ENCODE measurements at places on chromosomes 6 and 20.

- no peak for DNase-seq
Observed at GRCh38 chr20:51494241-51495110, 48.0 kb downstream of the NFATC2 start.

GRCh38 chr6:76004202-76004601 is 68.3 kb downstream of the IMPG1 start:
- no peak for DNase-seq

GRCh38 chr20:4946986-4947385 is 54.3 kb downstream of the SLC23A2 start:
- DNase-seq = no peak

DNA sequence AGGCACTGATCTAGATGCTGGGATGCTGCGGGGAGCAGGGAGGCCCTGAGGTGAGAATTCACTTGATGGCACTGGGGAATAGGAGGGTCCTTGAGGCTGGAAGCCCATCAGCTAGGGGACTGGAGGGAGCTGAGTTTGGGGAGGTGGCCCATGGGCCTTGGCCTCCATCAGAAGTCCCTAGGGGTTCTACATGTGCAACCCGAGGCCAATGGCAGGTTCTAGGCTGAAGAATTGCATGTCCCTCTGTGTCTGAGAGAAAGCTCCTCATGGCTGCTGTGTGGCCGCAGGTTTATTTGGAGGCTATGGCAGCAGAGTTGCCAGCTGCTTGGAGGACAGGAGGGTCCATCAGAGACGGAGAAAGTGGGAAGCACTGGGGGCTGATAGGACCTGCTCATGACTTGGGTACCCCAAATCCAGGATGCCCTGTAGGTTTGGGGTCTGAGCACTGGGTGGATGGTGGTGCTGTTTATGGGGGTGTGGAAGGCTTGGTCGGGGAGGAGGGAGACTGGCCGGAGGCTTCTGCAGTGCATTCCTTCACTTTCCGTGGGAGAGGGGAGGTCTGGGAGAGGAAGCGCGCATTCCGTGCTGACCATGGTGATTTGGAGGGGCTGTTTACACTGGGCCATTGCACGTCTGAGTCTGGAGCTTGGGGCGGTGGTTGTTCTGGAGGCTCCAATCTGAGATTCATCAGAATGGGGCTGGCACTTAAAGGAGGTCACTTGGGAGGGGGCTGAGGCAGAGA is 24.8 kb upstream of the PHACTR3 start:
- DNase-seq = no peak

- no peak for DNase-seq
Observed at GRCh38 chr6:57305761-57306160, 11.7 kb upstream of the PRIM2 start.

DNA sequence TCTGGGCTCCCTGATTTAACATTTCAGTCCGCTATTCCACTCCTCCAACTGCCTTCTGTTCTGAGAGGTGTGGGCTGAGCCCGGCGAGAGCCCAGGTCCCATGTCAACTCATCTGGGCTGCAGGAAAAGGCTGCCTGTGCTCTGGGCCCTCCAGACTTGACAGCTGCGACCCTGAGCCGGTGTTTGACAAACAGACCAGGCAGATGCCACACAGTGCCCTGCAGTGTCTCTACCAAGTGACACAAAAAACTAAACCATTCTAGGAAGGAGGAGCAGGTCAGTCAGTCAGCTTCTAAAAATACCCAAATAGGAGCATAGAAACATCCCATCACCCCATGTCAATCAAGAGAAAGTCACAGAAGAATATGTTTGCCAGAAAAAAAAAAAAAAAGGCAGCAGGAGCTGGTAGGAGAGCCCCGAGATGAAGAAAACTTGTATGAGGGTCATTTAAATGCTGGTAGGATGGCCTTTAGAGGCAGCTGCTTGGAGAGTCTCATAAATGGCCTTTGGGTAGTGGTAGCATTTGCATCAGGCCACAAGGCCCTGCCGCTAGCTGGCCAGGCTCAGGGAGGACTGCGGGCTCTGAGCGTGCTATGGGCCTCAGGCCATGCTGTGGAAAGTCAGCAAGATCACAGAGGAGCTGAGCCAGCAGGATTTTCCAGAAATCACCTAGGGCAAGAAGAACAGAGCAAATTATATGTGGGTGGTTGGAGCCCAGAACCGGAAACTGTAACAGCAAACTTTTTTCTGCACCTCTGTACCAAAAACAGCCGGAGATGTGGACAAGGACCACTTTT is 36.6 kb upstream of the GFOD1 start:
- no peak for DNase-seq

GRCh38 chr6:128363020-128363813 is 157.2 kb downstream of the PTPRK start:
- DNase-seq = no peak

DNA sequence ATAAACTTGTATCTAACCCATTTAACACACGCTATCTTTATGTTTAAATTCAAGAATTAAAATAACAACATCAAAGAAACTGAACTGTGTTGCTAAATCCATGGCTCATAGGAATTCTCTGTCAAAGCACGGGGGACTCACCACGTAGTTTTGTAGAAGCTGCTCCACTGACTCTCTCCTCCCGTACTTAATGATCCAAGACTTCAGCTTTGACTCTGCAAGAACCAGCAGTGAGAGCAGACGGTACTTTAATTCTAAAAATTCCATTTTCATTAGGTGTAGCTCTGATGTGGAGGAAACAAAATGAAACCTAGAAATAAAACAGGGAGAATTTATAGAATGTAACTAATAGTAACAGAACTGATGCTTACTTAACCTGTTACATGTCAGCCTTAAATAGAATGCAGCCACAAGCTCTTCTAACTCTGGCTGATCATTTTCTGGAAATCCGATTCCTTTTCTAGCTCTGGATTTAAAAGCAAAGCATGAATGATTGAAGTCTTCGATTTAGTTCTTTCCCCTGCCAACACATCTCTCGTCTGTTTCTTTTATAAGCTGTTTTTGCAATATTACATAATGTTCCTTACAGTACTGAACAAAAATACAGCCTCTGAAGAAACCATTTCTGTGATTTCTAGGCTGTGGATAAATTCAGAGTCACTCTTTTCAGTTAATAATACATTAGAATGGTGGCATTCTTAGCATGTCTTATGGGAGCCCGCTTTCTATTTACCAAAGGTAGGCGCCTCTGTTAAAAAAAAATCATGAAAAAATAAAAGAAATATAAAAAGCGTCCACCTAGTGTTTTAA is 165.5 kb downstream of the SYNE1 start:
- no peak for DNase-seq

DNA sequence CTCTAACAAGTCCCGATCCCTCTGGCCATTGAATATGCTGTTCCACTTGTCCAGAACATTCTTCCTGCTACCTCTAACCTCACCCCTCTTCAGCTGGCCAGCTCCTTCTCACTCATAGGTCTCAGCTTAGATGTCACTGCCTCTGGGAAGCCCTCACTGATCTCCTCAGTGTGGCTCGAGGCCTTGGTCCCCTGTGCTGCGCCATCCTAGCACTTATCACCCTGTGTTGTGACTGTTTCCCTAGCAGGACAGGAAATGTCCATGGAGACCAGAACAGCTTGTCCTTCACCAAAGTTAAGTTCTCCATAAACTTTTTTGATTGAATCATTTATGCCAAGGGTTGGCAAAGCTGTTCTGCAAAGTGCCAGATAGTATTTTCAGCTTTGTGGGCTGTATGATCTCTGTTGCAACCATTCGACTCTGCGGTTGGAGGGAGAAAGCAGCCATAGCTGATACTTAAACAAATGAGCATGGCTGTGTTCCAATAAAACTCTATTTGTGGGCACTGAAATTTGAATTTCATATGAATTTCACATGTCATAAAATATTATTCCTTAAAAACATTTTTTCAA is 6.5 kb upstream of the BNIP5 start:
- no peak for DNase-seq

GRCh38 chr6:163094881-163095280 is 319.6 kb upstream of the QKI start:
- DNase-seq = no peak

- DNase-seq = no peak
Observed at GRCh38 chr6:33632558-33633039, 11.5 kb downstream of the ITPR3 start.

GRCh38 chr6:13814938-13815575 is 700 bp upstream of the MCUR1 start:
- DNase-seq = no peak

DNA sequence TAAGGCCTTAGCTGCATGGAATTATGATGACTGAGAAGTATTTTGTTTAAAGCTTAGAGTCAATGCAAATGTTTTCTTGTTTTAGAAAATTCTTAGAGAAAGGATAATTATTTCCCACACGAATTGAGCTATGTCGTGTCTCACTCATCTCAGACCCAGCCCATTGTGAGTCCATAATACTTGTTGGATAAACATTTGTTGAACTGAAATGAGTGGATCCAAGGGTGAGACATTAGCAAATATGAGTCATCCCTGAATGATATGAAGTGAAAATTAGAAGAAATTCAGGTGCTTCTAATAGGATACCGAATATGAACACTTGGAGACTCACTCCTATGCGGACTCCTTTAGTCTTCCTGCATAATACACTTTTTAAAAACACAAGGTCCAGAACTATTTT is 41.6 kb upstream of the ARMC2 start:
- DNase-seq = no peak

GRCh38 chr6:26412228-26412627 is 10.2 kb downstream of the BTN3A1 start:
- no peak for DNase-seq

DNA sequence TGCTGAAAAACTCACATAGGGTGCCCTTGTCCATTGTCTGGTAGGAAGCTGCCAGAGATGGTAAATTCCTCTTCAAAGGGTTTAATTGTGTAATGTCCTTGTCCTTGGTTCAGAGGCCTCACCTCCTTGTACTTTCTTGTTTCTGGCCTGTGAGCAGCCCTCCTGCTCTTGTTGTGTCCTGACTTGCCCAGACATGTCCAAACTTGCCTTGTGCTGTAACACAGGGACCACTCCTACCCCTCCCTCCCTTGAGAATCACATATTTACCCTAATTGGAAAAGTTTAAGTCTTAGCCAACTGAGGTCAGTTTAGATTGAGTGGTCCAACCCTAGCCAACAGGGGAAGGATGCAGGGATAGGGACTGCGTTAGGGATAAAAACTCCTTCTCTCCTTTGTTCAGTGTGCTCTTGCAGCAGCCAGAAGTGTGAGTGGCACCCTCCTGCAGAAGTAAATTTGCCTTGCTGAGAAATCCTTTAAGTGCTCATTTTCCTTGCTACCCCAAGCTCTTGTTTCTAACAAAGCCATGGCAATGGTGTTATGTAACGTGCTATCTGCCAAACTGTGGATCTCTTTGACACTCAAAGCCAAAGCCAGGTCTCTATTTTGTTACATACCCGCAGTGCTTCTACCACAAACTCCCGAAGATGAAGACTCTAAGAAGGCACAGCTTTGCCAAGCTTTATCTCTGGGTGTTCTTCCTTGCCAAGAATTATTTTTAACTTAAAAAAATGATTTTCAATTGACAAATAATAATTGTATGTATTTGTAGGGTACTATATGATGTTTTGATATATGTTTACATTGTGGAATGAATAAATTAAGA is 414.5 kb downstream of the ESR1 start:
- DNase-seq = no peak

GRCh38 chr6:1327630-1328029 is 15.7 kb downstream of the FOXQ1 start:
- DNase-seq = no peak

Measured in hypothalamus (tissue), 51 donors.